Activated naive CD8-positive, alpha-beta T cell treated with anti-CD3 and anti-CD28 coated beads for 36 hours (primary cell): ENCODE measurements at places on chromosomes 5 and 9. TPM values are rescaled to one million over a fixed set of nuclear protein-coding genes. Genes with fewer than 3 reads are reported as not detected.

- H3K27ac ChIP-seq: no peak overlapping the region
- DNase-seq: no peak
- H3K4me3 ChIP-seq: no peak overlapping the region
- H3K36me3 ChIP-seq: no peaks in the 10 kb centered on the region
- H3K4me1 ChIP-seq: no peaks in the 10 kb centered on the region
Measured at GRCh38 chr5:108543486-108543885, 161.6 kb upstream of the FBXL17 start.

- H3K4me1 ChIP-seq: no peaks in the 10 kb centered on the region
- H3K27me3 ChIP-seq: peaks cover 20% of the 10 kb centered on the region
- no peak overlapping the region for H3K27ac ChIP-seq
- peaks cover 2% of the 10 kb centered on the region for H3K36me3 ChIP-seq
Measured at GRCh38 chr9:127340721-127341120, 56.2 kb upstream of the SLC2A8 start.

The KLF9 gene
- total RNA-seq: 25.4 TPM

- no peaks in the 10 kb centered on the region for H3K27me3 ChIP-seq
- peak; percentile 12 for DNase-seq
- H3K36me3 ChIP-seq: peaks cover 17% of the 10 kb centered on the region
- H3K27ac ChIP-seq: peak overlapping the region; percentile 72
Measured at GRCh38 chr5:159163027-159163700, 46.2 kb downstream of the RNF145 start.

The CCNO gene
- 0.14 TPM for total RNA-seq

The SLC27A6 gene
- not detected for total RNA-seq

DNA sequence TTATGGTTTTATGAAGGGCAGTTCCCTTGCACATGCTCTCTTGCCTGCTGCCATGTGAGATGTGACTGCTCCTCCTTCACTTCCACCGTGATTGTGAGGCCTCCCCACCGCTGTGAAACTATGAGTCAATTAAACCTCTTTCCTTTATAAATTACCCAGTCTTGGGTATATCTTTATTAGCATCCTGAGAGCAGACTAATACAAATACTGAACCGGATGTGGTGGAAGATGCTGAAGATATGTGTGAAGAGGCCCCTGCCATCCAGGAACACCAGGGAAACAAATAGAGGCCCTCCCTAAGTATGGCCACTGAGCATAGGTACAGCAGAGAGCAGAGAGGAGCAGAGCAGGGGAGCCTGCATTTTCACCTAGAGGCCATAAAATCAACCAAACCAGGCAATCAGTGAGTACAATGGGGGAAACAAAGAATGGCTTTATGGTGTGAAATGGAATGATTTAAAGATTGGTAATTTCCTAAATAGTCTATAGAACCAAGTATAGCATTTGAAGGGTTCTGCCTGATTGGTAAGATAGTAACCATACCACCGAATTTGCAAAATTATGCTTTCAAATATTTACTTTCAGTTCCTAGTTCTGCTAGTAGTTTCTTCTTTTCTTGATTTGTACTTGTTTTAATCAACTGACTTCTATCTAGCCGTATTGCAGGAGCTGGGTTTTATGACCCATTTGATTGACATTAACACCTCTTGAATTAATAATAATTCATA, 421.6 kb downstream of the IRX1 start:
- no peak overlapping the region for H3K27ac ChIP-seq
- H3K36me3 ChIP-seq: no peaks in the 10 kb centered on the region
- DNase-seq: no peak
- H3K4me3 ChIP-seq: no peak overlapping the region

DNA sequence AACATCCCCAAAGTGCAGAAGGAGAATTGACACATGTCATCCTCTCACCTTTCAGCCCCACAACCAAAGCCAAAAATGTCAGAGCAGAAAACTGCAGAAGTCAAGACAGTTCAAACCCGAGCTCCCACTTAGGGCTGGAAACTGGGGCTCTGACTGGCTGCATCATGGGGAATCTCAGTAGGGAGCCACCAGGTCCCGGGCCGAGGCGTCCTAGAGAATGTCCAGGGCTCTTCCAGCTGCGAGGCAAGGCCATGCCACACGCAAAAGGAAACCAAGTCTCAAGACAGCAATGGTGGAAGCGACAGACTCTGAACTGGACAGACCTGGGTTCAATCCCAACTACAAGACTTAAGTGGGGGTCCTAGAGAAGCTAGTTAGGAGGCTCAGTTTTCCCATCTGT, 13.8 kb downstream of the SH3PXD2B start:
- H3K27me3 ChIP-seq: peaks cover 26% of the 10 kb centered on the region
- peaks cover 11% of the 10 kb centered on the region for H3K4me1 ChIP-seq
- no peak overlapping the region for H3K4me3 ChIP-seq
- DNase-seq: no peak
- no peak overlapping the region for H3K27ac ChIP-seq

DNA sequence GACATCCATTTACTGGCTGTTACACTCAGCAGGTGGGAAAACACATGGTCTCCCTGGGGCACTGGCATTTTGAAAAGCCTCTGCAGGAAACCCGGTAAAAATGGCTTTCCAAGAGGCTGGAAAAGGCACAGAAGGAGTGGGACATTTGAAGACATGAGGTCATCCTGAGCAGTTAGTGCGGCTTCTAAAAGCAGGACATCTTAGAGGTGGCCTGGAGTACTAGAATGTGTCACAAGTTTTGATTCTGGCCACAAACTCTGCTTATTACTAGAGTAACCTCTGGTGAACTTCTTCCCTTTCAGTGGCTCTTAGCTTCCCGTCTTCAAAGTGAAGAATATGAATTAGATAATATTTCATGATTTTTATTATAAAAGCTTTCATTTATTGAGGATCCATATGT, 423.0 kb upstream of the BRINP1 start:
- H3K36me3 ChIP-seq: no peaks in the 10 kb centered on the region
- H3K27ac ChIP-seq: no peak overlapping the region
- no peak overlapping the region for H3K4me3 ChIP-seq
- H3K27me3 ChIP-seq: no peaks in the 10 kb centered on the region
- no peaks in the 10 kb centered on the region for H3K4me1 ChIP-seq
- no peak for DNase-seq

GRCh38 chr9:69603656-69604055, 68.5 kb downstream of the APBA1 start:
- peaks cover 6% of the 10 kb centered on the region for H3K27me3 ChIP-seq
- H3K4me3 ChIP-seq: no peak overlapping the region
- no peak overlapping the region for H3K27ac ChIP-seq

DNA sequence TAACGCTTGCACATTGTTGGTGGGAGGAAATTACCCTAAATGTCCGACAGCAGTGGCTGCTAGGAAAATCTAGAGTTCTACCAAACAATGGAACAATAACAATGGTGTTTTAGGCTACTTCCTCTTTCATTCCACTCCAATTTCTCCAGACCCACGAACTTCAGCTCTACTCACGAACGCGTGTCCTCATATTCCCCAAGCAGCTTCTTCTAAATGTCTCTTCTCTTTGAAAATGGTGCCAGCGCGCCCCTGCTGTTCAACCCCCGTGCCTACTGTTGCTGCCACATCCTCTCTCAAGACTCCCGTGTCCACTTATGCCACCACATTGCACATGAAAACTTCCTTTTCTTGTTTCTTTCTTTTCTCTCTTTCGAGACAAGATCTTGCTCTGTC, 25.6 kb downstream of the OR2V2 start:
- peaks cover 60% of the 10 kb centered on the region for H3K27me3 ChIP-seq
- H3K36me3 ChIP-seq: peaks cover 9% of the 10 kb centered on the region
- H3K27ac ChIP-seq: peak overlapping the region; percentile 99

DNA sequence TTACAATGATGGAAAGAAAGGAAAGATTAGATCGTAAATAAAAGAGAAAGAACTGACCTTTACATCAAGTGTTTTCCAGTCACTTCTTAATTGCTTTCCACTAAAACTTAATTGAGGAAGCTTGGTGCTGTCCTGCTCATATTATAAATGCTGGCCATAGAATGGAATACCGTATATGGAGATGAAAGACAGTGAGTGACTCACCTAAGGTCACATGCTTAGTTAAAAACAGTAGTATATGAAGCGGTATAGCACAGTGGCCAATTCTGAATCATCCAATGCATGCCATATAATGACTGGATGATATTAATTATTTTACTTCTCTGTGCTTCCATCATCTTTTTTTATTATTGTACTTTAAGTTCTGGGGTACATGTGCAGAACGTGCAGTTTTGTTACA, 482.4 kb upstream of the SGCD start:
- no peak overlapping the region for H3K4me3 ChIP-seq
- no peaks in the 10 kb centered on the region for H3K4me1 ChIP-seq
- H3K36me3 ChIP-seq: no peaks in the 10 kb centered on the region
- no peak for DNase-seq
- no peak overlapping the region for H3K27ac ChIP-seq

The ZFP2 gene
- total RNA-seq: 0.37 TPM

The HTR1A gene
- not detected for total RNA-seq

- H3K4me3 ChIP-seq: no peak overlapping the region
- no peaks in the 10 kb centered on the region for H3K27me3 ChIP-seq
- no peaks in the 10 kb centered on the region for H3K36me3 ChIP-seq
- no peaks in the 10 kb centered on the region for H3K4me1 ChIP-seq
- DNase-seq: no peak
Measured at GRCh38 chr5:8897316-8897715, 648.6 kb downstream of the SEMA5A start.

- H3K36me3 ChIP-seq: no peaks in the 10 kb centered on the region
- no peaks in the 10 kb centered on the region for H3K4me1 ChIP-seq
- no peaks in the 10 kb centered on the region for H3K27me3 ChIP-seq
- no peak overlapping the region for H3K27ac ChIP-seq
Measured at GRCh38 chr9:27645161-27645840, 72.0 kb upstream of the C9orf72 start.

The RAI14 gene
- 9.0 TPM for total RNA-seq

The PKD2L2 gene
- total RNA-seq: not detected

The SPARC gene
- total RNA-seq: 0.62 TPM

- no peak overlapping the region for H3K27ac ChIP-seq
- no peaks in the 10 kb centered on the region for H3K36me3 ChIP-seq
- no peaks in the 10 kb centered on the region for H3K4me1 ChIP-seq
- DNase-seq: no peak
- no peak overlapping the region for H3K4me3 ChIP-seq
Measured at GRCh38 chr5:8413975-8414374, 545.0 kb downstream of the MTRR start.

DNA sequence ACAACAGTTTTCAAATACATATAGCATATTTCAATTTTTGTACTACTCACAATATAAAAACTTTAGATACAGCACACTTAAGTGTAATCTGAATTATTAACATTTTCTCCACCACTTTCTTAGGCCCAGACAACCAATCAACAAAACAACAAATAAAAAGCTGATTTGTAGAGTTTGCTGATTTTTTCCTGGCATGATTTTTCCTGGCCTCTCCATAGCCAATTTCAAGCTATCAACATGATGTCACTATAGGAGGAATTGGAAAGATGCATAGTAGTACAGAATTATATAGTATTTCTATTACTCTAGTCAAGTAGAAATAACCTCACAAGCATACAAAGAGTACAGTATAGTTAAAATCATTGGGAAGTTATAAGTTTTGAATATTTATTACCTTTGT, 35.1 kb upstream of the ADAMTS19 start:
- H3K4me1 ChIP-seq: no peaks in the 10 kb centered on the region
- no peak for DNase-seq
- H3K27me3 ChIP-seq: no peaks in the 10 kb centered on the region
- no peak overlapping the region for H3K27ac ChIP-seq
- no peak overlapping the region for H3K4me3 ChIP-seq
- no peaks in the 10 kb centered on the region for H3K36me3 ChIP-seq

DNA sequence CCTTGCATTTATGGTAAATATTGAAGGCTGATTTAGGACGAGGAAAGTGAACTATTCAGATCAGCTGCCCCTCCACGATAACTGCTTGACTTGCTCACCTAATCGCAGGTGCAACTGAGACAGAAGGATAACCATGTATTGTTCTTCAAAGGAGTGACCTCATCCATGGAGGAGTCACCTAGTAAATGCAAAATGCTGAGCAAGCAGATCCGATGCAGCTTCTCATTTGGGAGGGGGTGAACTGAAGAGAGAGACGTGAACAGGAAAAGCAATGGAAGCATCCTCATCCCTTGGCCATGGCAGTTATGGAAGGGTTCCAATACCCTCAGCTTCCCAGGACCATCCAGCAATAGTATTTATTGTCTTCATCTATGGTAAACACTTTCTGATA, 47.5 kb downstream of the RASGRF2 start:
- H3K4me3 ChIP-seq: peak overlapping the region; percentile 78
- no peaks in the 10 kb centered on the region for H3K27me3 ChIP-seq
- H3K4me1 ChIP-seq: peaks cover 69% of the 10 kb centered on the region
- H3K36me3 ChIP-seq: peaks cover 28% of the 10 kb centered on the region
- peak overlapping the region; percentile 94 for H3K27ac ChIP-seq

GRCh38 chr9:123063177-123063598, 29.7 kb downstream of the GPR21 start:
- no peaks in the 10 kb centered on the region for H3K4me1 ChIP-seq
- no peak overlapping the region for H3K27ac ChIP-seq
- H3K4me3 ChIP-seq: no peak overlapping the region

DNA sequence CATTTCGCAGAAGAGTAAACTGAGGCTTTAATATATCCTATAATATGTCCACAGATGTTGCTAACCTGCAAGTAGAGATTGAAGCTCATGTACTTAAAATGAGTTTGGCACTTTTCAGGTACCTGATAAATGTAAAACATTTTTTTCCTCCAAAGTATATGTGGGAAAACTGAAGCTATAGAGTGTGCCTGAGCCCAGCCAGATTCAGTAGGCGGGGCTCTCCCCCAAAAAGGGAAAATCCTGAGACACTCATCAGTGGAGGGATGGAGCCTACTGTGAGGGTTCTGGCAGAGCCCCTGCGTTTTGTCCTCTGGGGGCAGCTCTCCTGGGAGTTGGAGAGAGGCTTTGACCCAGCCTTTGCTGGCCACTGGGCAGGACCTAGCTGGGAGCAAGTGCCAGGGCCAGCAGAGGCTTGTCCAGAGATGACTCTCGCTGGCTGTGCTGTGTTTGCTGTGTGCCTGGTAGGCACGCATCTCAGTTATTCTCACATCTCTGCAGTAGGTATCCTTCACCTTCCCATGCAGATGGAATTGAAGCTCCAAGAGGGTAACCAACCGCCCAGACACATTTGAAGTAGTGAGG, 81.1 kb upstream of the SPRY4 start:
- no peak for DNase-seq
- no peaks in the 10 kb centered on the region for H3K4me1 ChIP-seq
- no peak overlapping the region for H3K4me3 ChIP-seq
- H3K27me3 ChIP-seq: no peaks in the 10 kb centered on the region
- no peak overlapping the region for H3K27ac ChIP-seq

The NMUR2 gene
- not detected for total RNA-seq

The PCDHA10 gene
- not detected for total RNA-seq

- H3K36me3 ChIP-seq: no peaks in the 10 kb centered on the region
- H3K4me3 ChIP-seq: no peak overlapping the region
- H3K27me3 ChIP-seq: peaks cover 17% of the 10 kb centered on the region
- no peaks in the 10 kb centered on the region for H3K4me1 ChIP-seq
- no peak overlapping the region for H3K27ac ChIP-seq
Measured at GRCh38 chr5:2187156-2187555, 304.4 kb upstream of the IRX4 start.

DNA sequence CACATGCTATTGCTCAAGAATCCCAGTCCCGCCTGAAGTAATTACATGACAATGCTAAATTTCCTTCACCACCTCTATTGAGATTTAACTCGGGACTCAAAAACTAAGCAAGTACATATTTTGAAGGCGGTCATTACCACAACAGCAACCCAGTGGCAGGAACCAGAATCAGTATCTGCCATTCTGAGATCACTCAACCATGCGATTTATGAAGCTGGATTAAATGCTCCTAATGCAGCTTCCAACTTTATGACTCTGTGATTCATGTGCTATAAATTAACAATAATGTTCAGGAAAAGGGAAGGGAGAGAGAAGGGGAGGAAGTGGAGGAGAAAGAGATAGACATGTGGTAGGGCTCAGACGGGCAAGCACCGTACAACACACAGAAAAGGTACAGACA, 194.7 kb downstream of the DNAH5 start:
- no peak overlapping the region for H3K27ac ChIP-seq
- H3K27me3 ChIP-seq: no peaks in the 10 kb centered on the region
- no peaks in the 10 kb centered on the region for H3K36me3 ChIP-seq
- H3K4me1 ChIP-seq: no peaks in the 10 kb centered on the region
- no peak for DNase-seq

The ARID3C gene
- total RNA-seq: 0.31 TPM
